ENCODE measurements at places on chromosomes 3 and 15.

DNA sequence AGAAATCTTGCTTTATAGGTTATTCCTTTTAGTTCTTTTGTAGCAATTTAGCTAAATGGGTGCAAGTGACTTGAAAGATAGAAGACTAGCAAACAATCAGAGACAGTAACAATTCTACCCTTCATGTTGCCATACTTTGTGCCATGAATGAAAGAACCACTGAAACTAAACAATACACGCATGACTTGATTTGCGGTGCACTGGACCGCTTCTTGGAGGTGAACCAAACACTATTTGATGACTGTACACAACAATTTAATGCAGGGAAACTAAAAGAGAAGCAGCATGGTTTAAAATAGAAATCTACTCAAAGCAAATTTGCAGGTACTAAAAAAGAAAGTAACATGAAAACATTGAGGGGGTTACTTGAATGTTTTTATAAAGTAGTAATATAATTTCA is 331.0 kb upstream of the RARB start:
- DNase-seq, result no peak

DNA sequence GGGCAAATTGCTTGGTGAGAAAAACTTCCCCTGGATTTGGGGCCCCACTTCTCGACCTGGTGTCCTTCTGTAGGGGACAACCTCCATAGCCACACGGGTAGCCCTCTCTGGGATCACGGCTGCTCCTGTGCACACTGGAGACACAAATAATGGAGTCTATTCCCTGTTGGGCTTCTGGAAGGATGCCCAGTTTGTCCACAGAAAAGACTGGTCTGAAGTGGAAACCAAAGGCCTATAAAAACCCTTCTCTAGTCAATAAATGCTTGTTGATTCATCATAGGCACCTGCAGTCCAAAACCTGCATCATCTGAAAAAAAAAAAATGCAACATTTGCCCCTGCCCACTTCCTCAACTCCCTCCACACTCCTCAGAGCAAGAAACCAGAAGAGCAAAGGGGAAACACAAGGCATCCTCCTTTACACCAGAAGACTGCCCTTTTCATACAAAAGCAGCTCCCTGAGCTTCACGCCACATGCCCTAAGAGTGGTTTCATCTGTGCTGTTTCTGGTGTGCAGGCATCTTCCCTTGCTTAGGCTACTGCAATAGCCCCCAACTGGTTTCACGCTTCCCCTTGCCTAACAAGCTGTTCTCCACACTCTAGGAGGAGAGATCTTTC is 36.3 kb downstream of the SRGAP3 start:
- no peak for DNase-seq

DNA sequence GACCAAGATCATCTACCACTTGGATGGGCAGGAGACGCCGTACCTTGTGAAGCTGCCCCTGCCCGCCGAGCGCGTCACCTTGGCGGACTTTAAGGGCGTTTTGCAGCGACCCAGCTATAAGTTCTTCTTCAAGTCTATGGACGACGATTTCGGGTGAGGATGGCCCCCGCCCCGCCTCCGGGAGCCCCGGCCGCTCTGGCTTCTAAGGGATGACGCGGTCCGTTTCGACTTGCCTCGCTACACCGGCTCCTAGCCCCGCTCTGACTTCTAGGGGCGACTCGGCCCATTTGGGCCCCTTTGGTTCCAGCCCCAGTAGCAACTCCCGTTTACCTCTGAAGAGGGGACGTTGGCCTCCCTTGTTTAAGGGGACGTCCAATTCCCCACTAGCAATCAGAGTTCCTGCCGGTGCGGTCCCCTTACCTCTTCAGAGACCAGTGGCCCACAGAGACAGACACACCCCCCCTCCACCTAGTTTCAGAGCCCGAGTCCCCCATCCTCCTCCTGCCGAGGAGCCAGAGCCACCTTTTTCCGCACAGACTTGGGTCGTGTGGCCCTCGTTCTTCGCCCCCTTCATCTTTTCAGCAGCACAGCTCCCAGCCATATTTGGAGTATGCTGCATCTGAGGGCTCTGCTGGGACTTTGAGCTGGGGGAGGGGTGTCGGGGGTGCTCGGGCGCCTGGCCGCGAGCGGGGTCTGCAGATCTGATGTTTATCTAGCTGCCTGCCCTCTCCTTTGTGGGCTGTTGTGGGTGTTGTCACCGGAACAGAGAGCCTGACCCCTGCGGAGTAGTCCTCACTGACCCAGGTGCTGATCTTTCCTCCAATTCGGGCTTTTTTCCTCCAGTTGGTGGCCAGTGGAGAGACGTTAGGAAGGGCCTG is 706 bp downstream of the DVL3 start:
- no peak for DNase-seq

- no peak for DNase-seq
Observed at GRCh38 chr3:78976200-78976599, 791.6 kb downstream of the ROBO1 start.

DNA sequence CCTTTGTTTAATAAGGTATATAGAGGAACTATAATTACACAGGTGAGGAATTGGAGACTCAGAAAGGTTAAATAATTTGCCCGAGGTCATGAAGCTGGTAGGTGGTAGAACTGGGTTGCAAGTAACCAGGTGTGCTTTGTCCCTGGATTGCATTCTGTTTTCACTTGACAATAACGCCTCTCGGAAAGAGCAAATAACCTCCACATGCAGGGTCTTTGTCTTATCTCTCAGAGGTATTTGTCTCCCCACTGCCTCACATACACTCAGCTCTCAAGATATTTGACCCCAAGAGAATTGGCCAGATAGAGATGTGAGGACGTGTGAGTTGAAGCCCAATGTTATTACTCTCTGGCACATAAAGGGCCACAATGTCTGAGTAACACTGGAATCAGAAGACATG is 320.9 kb upstream of the ONECUT1 start:
- DNase-seq, result no peak

- DNase-seq, result no peak
Observed at GRCh38 chr15:101264011-101264410, 12.2 kb upstream of the CHSY1 start.

DNA sequence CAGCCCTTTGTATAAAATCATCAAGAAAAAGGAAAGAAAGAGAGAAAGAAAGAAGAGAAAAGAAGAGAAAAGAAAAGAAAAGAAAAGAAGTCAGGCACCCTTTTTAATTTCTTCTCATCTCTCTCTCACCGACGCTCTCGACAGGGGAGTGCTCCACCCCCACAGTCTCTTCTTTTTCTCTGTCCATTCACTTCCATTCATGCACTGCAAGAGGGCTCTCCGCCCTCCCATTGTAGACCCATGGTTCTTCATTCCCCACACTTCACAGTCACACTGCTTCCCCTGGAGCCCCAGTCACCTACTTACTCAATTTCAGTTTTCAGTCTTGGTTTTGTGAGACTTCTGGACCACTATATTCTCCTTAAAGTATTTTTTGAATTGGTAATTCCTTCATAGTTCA is 254.7 kb downstream of the SOX2 start:
- no peak for DNase-seq

- DNase-seq, result peak; percentile 8
Observed at GRCh38 chr3:144039661-144040060, 68.0 kb downstream of the DIPK2A start.

- DNase-seq, result peak; percentile 39
Observed at GRCh38 chr15:94327356-94327936, 96.1 kb downstream of the MCTP2 start.

DNA sequence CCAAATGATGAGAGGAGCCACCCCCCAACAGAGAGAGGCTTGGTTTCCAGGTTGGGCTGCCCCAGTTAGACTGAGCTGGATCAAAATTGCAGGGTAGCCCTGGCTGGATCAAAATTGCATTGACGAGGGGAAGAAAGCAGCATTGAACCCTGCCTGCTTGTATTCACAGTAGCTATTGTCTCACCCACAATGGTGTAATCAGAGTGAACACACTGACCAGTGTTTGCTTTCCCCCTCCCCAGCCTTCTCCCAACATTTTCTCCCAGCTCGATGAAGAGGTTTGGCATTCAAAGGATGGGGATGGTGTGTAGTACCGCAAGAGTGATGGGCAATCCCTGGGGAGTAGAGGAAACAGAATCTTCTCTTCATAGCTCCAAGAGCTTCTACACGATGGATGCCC is 223.8 kb downstream of the ADAMTS9 start:
- no peak for DNase-seq

- DNase-seq, result no peak
Observed at GRCh38 chr3:35638251-35638979, 910 bp upstream of the ARPP21 start.

DNA sequence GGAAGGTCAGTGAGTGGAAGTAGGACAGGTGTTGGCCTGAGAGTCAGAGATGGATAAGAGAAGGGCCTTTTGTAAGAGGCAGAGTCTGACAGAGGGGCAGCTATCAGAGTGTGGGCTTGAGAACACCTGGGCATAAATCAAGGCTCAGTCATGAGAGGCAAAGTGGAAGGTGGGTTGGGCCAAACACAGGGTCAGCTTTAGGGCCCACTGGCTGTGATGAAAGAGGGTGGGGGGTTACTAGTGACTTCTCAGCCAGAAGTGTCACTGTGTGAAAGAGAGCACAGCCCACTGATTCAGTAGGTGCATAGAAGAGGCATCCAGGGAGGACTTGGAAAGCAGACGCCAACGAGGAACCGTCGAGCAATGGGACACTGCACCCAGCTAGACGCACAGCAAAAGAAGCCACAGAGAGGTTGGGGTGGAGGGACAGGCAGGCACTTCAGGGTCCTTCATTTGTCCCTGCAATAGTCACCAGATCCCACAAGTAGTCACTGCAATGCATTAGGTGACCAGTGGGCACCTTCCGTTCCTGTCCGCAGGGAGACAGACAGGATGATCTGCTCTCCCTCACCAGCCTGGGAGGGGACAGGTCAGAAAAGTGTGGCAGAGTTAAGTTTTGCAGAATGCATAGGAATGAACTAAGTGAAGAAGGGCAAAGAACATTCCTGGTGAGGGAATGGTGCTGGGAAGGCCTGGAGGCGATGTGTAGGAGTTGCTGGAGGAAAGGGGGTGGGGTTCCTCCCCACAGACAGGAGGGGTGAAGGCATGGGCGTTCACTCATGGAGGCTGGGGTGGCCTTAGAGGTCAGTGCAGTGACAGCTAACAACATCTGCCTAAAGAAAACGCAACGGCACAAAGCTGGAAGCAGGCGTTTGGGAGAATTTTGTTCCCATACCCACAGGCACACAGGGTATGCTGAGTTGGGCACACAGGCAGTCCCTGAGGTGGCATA is 36.3 kb downstream of the MESD start:
- DNase-seq, result no peak

GRCh38 chr3:63150880-63151279 is 127.2 kb upstream of the SYNPR start:
- DNase-seq, result no peak

DNA sequence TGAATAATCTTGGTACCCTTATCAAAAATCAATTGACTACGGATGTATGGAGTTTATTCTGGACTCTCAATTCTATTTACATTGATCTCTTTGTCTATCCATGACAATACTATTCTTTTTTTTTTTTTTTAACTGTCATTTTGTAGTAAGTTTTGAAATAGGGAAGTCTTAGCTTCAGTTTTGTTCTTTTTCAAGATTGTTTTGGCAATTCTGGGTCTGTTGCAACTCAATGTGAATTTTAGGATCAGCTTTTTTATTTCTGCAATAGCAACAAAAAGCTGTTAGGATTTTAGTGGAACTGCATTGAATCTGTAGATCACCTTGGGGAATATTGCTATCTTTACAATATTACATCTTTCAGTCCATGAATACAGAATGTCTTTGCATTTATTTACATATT is 21.4 kb downstream of the BTLA start:
- no peak for DNase-seq

DNA sequence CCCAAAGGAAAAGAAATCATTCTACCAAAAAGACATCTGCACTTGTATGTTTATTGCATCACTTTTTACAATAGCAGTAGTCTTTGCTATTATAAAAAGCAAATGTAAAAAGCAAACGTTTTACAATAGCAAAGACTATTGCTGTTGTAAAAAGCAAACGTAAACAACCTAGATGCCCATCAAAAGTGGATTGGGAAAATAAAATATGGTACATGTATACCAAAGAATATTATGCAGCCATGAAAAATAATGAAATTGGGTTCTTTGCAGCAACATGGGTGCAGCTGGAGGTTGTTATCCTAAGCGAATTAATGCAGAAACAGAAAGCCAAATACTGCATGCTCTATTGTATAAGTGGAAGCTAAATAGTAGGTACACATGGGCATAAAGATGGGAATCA is 97.3 kb upstream of the ZBTB20 start:
- no peak for DNase-seq

- DNase-seq, result peak; percentile 28
Observed at GRCh38 chr3:156382458-156383346, 172.2 kb downstream of the SSR3 start.

DNA sequence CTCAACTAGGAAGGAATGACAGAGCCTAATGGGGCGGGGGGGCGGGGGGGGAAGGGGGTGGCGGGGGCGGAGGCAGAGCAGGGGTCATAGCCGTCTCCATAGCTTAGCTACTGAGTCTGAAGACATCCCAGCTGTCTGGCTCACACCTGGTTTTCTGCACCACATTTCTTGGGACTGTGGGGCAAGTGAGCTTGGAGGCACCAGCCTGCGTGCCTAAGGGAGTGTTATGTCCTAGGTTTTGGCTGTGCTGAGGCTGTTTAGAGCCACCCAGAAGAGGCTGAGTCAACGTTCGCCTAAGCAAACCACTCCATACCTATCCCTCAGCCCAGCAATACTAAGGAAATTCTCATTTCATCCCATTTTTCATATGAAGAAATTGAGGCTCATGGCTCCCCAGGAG is 1.4 kb downstream of the IL17RD start:
- DNase-seq, result no peak

DNA sequence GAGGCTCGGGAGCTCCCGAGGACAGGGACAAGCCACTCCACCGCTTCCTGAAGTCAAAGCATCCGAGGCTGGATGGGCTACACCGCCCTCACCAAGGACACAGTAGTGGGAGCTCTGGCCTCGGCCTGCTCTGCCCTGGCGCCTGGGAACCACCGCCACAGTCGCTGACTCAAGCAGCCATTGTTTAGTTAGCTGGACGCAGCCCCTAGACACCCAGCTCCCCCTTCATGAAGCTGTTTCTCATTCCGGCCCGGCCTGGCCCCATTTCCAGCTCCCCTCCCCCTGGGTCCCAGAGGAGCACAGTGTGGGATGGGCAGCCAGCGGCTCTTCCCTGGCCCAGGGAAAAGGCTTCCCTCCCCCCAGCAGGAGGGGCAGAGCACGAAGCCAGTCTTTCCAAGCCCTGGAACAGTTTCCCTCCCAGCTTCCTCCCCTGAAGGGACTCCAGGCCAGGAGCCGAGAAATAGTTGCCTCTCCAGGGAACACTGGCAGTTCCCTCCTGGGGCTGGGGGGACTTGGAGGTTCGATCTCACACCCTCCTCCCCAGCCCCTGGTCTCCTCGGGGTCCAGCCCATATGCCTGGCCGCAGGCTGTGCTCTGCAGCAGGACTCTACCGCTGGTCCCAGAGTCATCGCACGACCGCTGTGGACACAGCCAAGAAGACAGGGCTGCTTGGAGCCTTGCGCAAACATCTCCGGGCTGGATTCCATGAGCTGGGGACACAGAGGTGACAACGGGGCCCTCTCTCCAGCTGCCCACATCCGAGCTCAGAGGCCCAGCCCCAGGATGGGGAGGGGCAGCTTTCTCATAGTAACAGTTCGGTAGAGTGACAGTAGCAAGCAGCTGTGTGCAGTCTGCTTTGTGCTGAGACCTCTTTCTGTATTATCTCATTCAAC is 10.0 kb downstream of the PLXND1 start:
- peak; percentile 98 for DNase-seq

GRCh38 chr3:136612512-136612911 is 139.7 kb downstream of the STAG1 start:
- no peak for DNase-seq

Data from fibroblast of upper back skin (primary cell).